HuH-7 (cell line): ENCODE measurements at places on chromosomes 12 and 14.

DNA sequence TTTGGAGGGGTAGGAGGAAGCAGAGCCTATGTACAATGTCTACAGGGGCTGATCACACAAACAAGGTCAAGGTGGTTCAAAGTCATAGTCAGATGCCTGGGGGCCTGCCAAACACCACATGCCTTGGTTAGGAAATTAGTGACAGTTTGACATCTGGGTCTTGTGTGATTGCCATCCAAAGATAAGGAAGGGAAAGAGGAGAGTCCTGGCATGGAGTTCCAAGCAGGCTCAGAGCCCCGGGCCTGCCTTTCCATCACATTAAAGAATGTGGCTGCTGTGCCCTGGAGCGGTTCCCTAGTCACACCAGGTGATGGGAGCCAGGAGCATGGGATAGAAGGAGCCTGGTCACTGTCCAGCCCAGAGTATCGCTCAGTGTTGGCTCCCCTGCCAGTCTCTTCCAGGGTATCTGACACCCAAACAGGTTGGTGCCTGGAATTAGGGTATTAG lies 53.6 kb upstream of the BCL2L14 start:
- no peak for DNase-seq

DNA sequence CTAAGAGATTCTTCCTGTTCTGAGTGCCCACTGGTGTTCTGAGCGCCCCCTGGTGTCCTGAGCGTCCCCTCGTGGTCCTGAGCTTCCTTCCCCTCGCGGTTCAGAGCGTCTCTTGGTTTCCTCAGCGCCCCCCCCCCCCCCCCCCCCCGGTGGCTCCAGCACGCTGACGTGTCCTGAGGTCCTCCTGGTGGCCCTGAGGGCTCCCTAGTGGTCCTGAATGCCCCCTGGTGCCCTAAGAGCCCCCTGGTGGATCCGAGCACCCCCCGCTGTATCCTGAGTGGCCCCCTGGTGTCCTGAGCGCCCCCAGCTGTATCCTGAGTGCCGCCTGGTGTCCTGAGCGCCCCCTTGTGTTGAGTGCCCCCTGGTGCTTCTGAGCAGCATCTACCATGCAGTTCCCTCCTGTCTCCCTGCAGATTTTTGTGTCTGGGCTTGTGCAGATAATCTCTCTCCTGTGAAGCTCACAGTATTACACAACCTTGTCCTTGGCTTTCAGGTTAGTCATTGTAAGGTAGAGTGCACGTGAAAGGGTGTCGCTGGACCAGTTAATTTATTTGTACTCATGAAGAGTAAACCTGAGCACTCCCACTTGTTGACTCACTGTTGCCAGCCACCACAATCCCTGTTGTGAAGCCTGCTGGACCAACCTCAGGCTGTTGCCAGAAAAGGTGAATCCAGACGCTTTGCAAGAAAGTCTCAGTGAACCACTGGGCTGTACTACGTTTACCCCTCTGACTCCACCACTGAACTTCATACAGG lies 1168.4 kb downstream of the TMEM121 start:
- DNase-seq = no peak

GRCh38 chr12:10624605-10625004 lies 11.2 kb upstream of the MAGOHB start:
- DNase-seq = no peak

GRCh38 chr14:100864206-100864605 lies 38.3 kb downstream of the MEG3 start:
- no peak for DNase-seq

- no peak for DNase-seq
Observed at GRCh38 chr12:53207042-53207441, at the start of gene ITGB7. ITGB7 (minus strand) TSS chr12:53207251; CDS start chr12:53200443, 6,808 bp downstream.

GRCh38 chr12:2389079-2389790 lies 336.4 kb downstream of the CACNA1C start:
- DNase-seq = no peak

DNA sequence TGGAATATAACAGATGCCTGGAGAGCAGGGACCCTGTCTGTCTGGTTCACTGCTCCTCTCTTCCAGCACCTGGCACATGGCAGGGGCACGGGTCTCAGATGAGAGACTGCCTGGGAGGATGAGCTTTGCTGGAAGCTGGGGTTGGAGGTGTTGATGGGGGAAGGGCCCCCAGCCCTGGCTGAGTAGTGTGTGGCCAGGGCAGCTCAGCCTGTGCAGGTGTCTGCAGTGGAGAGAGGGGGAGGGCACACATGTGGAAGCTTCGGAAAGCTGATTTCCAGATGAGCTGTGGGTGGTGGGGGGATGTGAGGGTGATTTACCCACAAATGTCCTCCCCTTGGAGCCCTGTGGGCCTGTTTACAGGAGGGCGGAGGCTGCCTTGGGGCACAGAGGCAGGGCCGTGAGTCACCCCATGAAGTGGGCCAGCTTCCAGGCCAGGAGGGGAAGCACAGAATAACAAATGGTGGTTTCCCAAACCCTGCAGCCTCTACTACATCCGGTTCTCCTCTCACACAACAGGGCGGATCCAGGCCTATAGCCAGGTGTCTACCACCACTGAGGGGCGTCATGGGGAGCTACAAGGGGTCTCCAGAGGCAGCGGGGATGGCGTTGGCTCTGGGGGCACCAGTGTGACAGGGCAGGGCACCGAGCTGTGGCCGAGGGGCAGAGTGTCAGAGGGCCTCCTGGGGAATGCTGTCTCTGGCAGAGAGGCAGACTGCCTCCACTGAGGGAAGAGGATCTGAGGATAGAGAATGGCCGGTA lies 11.0 kb downstream of the KRT7 start:
- no peak for DNase-seq

GRCh38 chr12:31773223-31773750 lies 44.5 kb upstream of the AMN1 start:
- peak; percentile 87 for DNase-seq

- no peak for DNase-seq
Observed at GRCh38 chr14:32354716-32355115, 25.6 kb downstream of the AKAP6 start.

DNA sequence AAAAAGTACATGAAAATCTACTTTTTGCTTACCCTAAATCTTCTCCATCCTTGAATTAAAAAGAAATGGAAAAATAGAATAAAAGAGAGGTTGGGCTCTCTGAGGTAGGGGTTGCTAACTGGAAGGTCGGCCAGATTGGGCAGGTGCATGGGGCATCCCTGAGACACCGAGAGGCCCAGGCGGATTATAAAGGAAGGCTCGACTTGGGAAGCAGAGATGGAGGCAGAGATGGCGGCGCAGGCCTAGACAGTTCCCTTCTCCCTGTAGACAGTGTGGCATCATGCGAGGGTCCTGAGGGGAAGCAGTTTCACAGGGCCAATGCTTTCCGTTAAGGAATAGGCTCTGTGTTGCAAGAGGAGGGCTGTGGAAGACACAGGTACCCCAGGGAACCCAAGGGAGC lies 3.7 kb upstream of the KRT74 start:
- no peak for DNase-seq
